ENCODE measurements at places on chromosomes 3 and 15. TPM values are rescaled to one million over a fixed set of nuclear protein-coding genes. Genes with fewer than 3 reads are reported as not detected.

GRCh38 chr15:88433046-88433685, 34.0 kb downstream of the MRPL46 start:
- no peak overlapping the region for H3K4me3 ChIP-seq
- no peaks in the 10 kb centered on the region for H3K4me1 ChIP-seq
- H3K36me3 ChIP-seq = no peaks in the 10 kb centered on the region
- H3K27me3 ChIP-seq = peaks cover 17% of the 10 kb centered on the region

DNA sequence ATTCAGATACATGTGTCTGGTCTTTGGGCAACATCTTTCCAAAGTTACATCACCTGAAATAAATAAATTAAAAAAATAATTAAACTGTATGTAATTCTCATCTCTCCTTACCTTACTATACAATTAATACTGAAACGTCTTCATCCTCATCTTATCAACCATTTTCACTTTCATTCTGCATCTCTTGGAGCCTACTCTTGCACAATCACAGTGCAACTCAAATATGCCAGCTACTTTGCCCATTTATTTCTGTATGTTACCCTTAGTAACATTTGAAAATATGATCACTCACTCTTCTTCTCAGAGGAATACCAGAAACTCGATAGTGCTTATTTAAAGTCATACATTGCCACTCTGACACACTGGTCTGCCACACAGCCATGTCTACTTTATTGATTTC, 1357.1 kb upstream of the CADM2 start:
- H3K4me1 ChIP-seq = no peaks in the 10 kb centered on the region
- H3K27me3 ChIP-seq = no peaks in the 10 kb centered on the region
- H3K27ac ChIP-seq = no peak overlapping the region
- DNase-seq = no peak
- no peaks in the 10 kb centered on the region for H3K36me3 ChIP-seq

SPATA16 gene
- not detected for polyA plus RNA-seq

MYO5C gene
- 0.75 TPM for polyA plus RNA-seq

GNB4 gene
- 6.6 TPM for polyA plus RNA-seq
